ENCODE measurements at places on chromosomes 1 and 21. TPM values are rescaled to one million over a fixed set of nuclear protein-coding genes. Genes with fewer than 3 reads are reported as not detected.

MYOG gene
- polyA plus RNA-seq, result 562 TPM

DNA sequence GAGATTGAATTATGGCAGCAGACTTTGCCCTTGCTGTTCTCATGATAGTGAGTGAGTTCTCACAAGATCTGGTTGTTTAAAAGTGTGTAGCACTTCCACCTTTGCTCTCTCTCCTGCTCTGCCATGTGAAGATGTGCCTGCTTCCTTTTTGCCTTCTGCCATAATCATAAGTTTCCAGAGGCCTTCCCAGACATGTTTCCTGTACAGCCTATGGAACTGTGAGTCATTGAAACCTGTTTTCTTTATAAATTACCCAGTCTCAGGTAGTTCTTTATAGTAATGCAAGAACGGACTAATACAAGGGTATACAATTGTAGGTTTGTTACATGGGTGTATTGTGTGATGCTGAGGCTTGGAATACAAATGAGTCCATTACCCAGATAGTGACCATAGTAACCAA lies 4.2 kb downstream of the SPRR1B start:
- DNase-seq, result no peak

DNA sequence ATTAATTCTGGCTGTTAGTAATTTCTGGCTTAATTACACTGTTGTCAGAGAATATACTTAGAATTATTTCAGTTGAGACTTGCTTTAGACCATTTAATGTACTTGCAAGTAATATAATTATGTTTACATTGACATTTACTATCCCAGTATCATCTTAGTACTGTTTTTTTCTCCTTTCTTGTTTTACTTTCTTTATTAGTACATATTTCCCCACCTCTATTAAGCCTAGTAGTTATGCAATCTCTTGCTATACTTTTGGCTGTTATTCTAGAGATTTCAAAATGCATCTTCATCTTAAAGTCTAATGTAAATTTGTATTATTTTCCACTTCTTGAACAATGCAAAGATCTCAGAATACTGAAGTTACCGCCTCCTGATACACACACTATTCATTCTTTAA lies 24.4 kb downstream of the BRWD1 start:
- DNase-seq, result no peak

DNA sequence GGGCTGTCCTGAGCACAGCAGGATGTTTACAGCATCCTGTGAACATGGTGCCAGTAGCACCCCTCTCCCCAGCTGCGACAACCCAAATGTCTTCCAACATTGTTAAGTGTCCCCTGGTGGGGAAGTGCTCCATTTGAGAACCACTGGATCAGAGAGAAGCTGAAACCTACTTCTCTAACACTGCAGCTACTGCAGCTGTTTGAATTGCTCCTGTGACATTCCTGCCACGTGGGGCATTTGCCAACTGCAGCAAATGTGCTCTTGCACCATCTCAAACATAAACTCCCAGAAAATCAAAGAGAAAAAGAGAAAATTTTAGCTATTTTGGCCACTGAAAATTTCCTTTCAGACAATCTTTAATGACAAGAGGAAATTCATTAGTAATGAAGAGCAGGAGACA lies 11.0 kb downstream of the SLC2A5 start:
- DNase-seq, result no peak

TAS1R3 gene
- 3.9 TPM for polyA plus RNA-seq

DNA sequence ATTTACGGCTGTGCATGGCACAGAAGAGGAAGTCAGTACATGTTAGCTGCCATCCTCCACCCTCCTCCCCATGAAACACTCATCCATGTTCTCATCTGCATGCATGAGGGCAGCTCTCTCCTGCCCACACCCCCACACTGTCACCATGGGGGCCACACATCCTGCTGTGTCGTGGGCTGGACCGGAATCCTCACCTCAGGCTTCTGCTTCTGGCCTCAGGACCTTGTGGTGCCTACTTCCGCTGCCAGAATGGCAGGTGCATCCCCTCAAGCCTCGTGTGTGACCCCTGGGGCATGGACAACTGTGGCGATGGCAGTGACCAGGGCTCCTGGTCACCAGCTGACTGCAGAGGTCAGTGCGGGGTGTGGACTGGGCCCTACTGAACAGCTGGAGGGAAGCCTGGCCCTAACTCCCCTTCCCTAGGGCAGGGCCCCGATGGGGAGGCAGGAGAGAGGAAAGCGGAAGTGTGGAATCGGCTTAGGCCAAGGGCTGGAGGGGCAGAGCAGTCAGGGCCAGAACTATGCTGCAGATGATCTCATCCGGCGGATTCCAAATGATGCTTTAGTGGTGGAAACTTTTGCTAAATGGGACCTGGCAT lies 3.8 kb downstream of the LDLRAD2 start:
- peak; percentile 54 for DNase-seq

DNA sequence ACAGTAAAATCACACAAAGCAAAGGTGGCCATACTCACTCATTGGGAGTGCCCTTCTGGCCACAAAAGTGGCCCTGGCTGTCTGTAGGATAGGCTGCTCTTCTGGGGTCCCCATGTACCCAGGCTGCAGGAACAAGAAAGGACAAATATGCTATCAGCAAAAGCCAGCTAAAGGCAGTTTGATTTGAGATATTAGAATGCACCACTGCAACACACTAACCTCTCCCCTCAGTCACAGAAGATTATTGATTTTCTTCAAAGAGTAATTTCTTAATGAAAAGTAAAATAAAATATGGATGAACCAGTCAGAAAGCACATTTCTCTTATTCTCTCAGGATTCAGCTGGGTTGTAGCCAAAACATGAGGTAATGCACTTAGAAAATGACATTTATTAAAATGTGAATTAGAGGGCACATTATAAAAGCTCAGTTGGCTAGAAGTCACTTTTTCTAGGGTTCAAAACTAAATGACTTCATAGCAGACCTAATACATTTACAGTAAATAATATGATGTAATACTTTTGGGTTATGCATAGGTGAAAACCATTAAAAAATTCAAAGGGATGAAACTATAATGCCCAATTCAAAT lies 140.8 kb downstream of the LHX8 start:
- DNase-seq, result no peak

DNA sequence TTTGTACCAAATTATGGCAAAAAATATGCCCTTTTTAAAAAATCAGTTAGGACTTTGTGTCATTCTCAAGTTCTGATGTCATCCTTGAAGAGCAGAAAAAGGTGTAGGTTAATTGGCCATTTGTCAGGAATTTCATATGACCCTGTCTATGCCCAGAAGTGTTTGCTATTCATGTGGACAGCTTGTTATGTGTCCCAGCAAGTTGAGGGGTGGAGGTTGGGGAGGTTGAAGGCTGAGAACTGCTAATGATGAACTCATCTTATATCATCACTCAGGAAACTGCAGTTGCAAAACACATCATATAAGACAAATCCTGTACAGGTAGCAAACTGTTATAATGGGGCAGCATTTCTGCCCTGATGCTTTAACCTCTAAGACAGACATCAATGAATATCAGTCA lies 106.5 kb downstream of the PHTF1 start:
- DNase-seq, result no peak

GRCh38 chr1:117660271-117660965 lies 54.6 kb downstream of the TENT5C start:
- no peak for DNase-seq

GRCh38 chr1:162349635-162350330 lies 26.9 kb downstream of the SPATA46 start:
- no peak for DNase-seq

Data from hindlimb muscle (tissue), 1 donor.